ENCODE measurements at places on chromosomes 7 and 10.

GRCh38 chr7:18693406-18693805, 197.9 kb downstream of the HDAC9 start:
- no peak for DNase-seq

DNA sequence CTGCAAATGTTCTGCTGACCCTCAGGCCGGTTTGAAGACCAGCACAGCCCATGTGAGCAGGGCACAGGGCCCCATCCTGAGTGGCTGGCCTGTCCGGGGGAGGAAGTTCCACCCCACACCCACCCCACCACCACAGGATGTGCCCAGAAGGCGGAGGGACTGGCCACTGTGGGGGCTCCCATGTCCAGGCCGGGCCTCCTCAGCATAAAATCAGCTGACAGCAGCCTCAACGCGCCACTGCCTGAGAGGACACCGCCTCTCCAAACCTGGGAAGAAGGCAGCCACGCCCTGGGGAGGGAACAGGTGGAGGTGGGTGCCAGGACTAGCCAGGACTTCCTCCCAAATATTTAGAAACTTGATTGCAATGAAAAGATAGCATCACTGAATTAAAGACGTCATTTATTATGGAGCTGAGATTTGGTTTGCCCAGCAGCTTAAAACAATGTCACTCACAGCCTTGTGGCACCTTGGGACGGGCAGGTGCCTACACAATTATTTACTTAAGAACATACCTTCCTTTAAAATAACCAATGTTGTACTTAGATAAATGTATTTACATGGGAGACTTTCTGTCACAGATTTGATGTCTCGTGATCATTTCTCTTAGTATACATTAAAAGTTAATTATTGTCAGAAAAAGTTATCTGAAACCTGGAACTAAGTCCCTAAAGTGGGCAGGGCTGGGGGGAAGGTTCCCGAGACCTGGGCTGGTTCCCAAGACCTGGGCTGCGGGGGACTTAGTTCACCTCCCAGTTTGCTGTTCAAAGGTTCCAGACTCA, 27.3 kb upstream of the FAM20C start:
- DNase-seq: no peak

- DNase-seq: no peak
These were observed 1209.8 kb upstream of the CELF2 start for GRCh38 chr10:9807846-9808245.

GRCh38 chr10:113423981-113424721, 128.7 kb upstream of the HABP2 start:
- no peak for DNase-seq

DNA sequence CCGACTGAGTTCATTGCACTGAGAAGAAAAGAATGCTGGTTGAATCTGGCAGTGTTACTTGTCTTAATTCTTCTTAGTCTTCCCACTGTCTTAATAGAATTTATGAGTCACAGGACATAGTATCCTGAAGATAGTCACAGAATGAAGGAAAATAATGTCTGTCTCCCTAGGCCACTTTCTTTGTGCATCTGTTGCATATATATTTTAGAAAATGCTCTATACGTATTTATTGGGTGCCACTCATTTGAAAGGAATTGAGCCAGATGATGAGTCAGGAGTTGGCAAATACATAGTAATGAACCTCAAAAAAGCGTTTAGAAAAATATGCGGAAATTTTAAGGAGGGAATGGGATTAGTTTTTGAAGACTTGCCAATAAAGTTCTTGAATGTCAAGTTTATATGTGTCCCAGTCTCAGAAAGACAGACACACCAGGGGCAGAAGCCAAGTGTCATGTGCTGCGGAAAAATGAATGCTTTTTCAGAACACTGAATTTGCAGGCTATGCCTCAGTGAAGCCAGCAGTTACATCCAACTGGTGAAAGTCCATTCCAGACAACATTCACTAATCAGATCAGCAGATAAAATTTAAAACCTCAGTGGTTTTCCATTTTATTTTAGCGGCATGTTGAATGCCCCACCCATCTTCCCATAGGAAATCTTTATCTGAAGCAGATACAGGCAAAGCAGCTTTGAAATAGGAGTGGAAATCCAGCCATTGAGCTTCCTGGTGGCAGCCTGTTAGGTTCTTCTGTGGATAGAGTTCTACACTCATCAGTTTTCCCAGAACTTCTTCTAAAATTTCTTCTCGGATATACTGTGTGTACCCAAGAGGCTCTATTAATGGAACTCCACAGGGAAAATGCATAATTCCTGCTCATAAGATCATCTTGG, 308.4 kb downstream of the BICC1 start:
- no peak for DNase-seq

GRCh38 chr7:47418601-47419309, 163.2 kb downstream of the TNS3 start:
- no peak for DNase-seq

DNA sequence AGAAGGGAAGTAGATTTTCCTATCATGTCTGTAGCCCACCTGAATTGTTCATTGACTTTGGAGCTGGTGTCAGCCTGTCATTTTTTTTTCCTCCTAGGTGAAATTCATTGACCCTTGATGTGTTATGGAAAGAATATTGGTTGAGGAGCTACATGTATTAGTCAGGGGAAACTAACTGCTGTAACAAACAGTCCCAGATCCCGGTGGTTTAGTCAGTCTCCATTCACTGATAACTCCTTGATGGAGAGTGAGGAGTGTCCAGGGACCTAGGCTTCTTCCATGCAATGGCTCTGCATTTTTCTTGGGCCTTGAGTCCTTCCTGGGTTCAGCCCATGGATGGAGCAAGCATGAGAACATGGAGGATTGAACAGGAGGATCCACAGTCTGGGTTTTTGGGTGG, 643.2 kb downstream of the LRMDA start:
- no peak for DNase-seq

- no peak for DNase-seq
These were observed 33.8 kb downstream of the MKI67 start for GRCh38 chr10:128092454-128092853.

DNA sequence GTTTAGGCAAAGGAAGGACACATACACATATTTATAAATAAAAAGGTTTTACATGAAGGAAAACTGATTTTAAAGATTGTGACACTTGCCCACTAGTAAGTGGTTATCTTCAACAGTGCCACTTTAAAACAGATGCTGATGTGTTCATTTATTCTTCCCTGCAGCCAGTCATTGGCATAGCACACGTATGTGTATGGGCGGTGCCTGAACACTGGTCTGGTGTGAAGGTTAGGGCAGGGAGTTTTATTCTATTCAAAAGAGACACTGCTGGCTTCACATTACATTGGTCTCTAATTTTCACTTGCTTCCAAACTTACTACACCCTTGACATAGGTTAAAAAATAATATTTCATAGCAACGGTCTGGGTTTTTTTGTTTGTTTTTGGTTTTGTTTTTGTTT, 57.9 kb downstream of the NOD1 start:
- DNase-seq: no peak

GRCh38 chr7:10537764-10538163, 435.9 kb upstream of the PHF14 start:
- no peak for DNase-seq

GRCh38 chr7:154990964-154991540, 11.9 kb downstream of the PAXIP1 start:
- DNase-seq: no peak

GRCh38 chr7:157560258-157560654, 223.5 kb downstream of the DNAJB6 start:
- no peak for DNase-seq

DNA sequence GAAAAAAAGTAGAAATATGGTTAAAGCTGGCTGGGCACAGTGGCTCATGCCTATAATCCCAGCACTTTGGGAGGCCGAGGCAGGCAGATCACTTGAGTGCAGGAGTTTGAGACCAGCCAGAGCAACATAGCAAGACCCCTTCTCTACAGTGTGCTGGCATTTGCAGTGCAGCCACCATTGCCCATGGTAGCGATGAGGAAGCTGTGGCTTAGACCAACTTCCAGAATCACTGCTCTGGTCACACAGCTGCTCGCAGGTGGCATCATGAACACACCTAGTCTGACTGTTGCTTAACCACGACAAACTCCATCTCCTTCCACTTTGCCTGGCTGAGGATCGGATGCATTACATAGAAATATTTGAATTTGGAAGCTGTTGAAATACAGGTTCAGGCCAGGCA, 137.1 kb downstream of the CUX1 start:
- DNase-seq: no peak

GRCh38 chr7:47779341-47779771, 168.9 kb downstream of the PKD1L1 start:
- DNase-seq: no peak

DNA sequence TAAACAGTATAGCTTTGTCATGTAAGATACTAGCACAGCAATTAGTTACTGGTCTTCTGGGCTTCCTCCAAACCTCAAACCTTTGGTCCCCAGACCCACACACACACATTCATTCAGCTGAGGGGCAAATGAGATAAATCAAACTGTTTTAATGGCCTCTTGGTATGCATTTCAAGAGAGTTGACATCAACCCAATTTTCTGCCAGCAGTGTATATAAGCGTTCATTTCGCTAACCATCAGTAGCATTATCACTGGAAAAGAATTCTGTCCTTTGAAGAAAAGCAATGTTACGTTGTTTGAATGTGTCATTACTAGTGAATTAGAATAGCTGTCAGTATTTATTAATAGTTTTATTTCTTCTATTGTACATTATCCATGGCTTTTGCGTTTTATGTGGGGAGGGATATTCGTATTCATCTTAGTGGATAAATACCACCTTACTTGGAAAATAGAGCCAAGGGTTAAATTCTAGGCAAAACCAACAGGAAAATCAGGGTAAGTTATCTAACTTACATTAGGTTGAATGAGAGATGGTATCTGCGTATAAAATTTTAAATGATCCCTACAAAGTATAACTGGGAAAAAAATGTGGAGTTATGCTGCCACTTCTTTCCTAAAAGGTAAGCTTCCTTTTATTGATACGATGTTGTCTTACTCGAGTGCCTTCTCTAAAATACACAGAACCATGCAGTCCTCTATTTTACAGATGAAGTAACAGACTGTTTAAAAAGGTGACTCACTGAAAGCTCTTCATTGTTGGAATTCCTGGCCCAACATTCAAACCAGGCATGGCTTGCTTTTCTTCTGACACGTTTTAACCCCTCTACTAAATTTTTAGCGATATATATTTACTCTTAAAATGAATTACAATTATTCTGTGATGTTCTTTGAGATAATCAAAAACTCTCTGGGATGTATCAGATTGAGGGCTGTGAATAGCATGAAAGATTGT, 2.0 kb upstream of the ZMYND11 start:
- no peak for DNase-seq

DNA sequence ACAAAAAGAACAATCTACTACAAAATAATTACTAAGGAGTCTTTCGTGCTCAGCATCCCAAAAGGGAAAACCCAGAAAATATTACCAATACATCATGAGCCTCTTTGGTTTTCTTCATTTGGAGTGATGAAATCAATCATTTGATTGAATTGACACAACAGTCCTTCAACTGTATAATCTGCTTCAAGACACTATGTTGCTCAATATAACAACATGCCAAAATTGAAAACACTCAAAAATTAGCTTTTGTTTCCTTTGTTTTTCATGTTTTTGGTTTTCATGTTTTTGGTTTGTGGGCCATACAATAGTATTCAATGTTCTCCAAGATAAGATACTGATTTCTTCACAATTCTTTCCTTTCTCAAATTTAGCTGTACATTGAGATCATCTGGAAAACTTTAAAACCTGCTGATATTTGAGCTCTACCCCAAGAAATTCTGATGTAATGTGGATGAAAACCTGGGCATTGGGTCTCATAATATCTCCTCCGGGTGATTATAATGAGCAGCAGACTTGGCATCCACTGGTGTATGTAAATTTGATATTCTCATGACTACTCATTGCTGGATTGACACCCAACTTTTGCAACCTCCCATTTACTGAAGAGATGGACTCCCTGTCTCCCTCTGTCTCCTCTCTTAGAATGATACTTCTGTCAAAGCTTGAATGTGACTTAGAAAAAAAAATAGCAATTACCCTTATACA, 4.6 kb downstream of the SOSTDC1 start:
- DNase-seq: no peak

DNA sequence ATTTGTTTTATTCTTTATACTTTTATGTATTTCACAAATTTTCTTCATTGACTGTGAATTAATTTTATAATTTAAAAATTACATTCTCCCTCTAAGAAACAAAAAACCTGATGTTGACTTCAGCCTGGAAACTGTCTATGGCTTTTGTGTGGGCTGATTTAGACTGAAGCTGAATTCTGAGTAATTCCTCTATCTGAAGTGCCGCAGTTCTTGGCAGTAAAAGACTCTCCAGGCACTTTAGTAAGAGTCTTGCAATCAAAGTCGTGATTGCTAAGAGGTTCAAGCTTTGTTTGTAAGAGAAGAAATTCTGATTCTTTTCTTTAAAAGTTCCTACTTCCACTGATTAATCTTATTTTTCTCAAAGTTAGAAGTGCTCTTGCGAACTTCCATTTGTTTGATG, 3.4 kb upstream of the CEP41 start:
- DNase-seq: no peak

- no peak for DNase-seq
These were observed 8.8 kb upstream of the ZCCHC24 start for GRCh38 chr10:79454259-79454658.

DNA sequence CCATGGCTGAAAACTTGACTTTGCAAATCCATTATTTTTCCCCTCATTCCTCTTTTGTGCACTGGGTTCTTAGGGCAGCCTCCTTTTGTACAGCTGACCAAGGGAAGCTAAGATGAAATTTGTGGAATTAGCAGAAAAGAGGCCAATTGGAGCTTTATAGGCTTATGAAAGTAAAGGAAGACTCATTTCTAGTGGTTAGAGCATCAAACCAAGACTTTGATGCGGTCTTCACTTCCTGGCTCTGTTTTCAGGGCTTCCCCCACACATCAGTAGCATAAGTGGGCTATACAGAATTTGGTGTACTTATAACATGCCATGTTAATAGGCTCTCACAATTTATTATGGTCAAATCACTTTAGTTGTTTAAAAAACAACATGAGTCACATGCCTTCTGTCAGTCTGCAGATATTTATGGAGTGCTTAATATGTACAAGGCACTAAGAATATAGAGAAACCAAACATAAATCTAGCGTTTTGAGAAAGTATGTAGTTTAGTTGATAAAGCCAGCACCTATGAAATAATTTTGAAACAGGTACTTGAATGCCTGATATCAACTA, 5.7 kb downstream of the AUTS2 start:
- DNase-seq: no peak

DNA sequence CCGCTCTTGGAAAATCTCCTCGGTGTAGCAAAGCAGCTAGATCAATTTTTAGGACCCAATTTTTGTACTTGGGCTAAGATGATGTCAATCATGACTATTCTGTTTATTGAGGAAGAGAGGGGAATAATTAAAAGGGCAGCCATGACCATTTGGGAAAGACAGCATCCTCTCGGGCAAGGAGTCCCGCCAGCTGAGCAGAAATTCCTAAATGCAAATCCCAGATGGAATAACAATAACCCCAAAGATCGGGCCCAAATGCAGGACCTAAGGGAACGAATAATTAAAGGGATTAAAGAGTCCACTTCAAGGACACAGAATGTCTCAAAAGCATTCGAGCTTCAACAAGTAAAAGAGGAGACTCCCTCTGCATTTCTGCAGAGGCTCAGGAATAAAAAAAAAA, 18.7 kb downstream of the COL17A1 start:
- DNase-seq: no peak

DNA sequence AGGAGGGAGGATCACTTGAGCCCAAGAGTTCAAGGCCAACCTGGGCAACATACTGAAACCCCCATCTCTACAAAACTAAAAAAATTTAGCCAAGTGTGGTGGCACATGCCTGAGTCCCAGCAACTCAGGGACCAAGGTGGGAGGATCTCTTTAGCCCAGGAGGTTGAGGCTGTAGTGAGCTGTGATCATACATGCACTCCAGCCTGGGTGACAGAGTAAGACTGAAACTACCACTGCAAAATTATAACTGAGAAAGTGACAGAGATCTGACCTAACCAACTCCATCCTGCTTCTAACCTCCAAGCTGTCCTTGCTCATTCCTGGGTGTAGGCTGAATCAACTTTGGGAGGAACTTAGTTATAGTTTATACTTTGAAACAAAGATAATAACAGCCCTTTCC, 59.4 kb downstream of the HTR7 start:
- DNase-seq: no peak

Data from NCI-H2081 (cell line).